Ecto neural progenitor cell (in vitro differentiated cells): ENCODE measurements at places on chromosomes 13 and 19.

GRCh38 chr13:99749271-99750019 lies 222.1 kb downstream of the ZIC5 start:
- no peak for DNase-seq

- no peak for DNase-seq
These were observed 112.1 kb downstream of the ZNF737 start for GRCh38 chr19:20453425-20453935.

DNA sequence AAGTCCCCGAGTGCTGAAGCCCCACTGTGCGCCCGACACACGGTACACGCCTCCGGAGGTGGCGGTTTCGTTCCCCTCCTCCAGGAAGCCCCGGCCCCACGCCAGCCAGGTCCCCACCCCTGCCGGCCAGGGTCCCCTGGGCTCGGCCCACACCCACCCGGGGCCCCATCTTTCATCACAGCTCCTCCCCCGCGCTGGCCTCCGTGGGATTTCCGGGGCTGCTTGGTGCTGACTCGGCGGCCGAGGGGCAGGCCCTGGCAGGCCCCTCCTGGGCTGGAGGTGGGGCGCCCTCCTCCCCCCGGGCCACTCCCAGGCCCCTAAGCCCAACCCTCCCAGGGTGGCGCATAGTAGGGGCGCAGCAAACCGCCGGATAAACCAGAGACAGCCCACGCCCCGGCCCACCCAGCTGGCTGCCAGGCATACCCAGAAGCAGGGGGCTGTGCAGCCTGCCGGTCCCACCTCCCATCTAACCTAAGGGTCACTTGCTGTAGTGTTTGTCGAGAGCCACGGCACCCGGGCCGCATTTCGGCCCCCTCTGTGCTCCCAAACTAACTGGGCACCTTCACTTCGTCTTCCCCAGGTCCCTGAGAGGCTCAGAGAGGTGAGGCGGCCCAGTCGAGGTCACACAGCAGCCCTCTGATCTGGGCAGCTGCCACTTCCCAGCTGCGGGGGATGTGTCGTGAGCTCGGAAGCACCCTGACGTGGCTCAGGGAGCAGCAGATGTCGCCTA lies 6.6 kb downstream of the ZBTB7A start:
- DNase-seq = no peak

GRCh38 chr19:1481224-1481892 lies 2.3 kb upstream of the C19orf25 start:
- DNase-seq = no peak

- no peak for DNase-seq
These were observed 1.2 kb downstream of the POLR2E start for GRCh38 chr19:1093811-1094553.

DNA sequence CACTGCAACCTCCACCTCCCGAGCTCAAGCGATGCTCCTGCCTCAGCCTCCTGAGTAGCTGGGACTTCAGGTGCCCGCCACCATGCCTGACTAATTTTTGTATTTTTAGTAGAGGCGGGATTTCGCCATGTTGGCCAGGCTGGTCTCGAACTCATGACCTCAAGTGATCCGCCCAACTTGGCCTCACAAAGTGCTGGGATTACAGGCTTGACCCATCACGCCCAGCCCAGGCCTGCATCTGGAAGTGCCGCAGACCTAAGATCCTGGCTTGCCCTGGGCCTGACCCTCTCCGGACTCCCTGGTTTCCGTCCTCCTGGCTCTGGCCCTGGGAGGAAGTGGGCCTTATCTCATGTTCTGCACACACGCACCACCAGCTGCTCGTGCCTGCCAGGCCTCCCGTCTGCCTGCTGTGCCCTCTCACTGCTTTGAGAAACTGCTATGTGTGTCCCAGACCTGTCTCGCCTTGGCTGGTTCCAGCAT lies 4.7 kb upstream of the PTGIR start:
- DNase-seq = no peak

DNA sequence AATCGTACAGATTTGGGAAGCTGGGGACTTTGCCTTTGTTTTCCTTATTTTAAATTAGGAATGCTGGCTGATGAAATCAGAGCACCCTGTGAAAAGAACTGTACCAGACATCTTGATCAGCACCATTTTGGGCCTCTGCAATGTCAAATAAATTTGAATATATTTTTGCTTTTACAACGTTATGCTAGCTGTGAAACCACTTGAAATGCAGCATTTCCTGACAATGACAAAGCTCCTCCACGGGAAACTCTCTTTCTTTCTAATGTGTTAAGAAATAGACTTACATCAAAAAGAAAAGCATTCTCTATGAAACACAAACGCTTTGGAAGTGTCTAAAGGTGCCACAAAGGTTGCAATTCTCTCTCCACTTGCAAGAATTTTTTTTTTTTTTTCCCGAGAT lies 47.1 kb upstream of the MAP3K10 start:
- DNase-seq = no peak

- DNase-seq = no peak
These were observed 12.8 kb downstream of the LILRA1 start for GRCh38 chr19:54606230-54606629.

DNA sequence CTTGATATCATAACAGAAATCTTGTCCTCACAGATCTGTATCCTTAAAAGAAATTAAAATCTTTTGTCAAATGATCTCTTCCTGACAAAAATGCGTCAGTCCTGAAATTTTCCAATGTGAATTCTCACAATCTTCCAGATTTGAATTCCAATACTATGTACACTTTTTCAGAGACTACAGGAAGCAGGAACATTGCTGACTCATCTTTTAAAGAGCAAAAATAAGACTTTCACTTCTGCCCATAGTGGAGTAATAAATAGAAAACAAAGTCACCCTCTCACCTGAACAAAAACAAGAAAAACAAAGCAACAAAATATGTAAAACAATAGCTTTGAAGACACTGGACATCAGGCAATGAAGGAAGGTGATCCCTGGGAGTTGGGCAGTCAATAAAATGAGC lies 167.0 kb upstream of the IPO5 start:
- no peak for DNase-seq

GRCh38 chr13:33379608-33380007 lies 94.1 kb upstream of the STARD13 start:
- DNase-seq = no peak

- DNase-seq = no peak
These were observed at the start of gene SMIM24 for GRCh38 chr19:3480383-3481091. Gene SMIM24, minus strand, starts transcription at chr19:3480525. Its CDS starts 62 bp downstream, at chr19:3480463.

DNA sequence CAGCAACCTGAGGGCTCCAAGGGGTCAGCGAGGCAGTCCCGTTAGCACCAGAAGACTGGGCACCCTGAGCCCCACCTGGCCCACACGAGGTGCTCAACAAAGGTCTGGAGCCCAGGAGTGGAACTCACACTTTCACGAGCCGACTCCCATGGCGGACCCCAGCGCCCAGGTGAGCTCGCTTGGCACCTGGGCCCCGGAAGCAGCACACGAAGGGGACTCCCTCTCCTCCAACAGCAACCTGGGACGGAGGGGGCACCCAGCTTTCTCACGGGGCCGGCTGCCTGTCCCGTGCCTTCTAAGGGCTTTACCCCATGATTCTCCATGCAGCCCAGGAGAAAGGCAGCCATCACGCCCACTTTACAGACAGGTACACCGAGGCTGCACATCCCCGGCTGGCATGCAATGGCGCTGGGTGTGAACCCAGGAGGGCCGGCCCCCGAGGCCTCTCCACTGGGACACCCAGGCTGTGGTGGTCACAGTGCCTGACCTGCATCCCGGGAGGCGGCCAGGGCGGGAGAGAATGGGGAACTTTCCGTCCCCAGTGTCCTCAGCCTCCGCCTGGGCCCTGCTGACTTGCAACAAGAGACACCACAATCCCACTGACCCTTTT lies 5.0 kb downstream of the PIP5K1C start:
- DNase-seq = no peak

- no peak for DNase-seq
These were observed 46.7 kb downstream of the ZNF729 start for GRCh38 chr19:22332924-22333323.

- DNase-seq = no peak
These were observed 91.1 kb downstream of the STOML3 start for GRCh38 chr13:38899571-38899970.

DNA sequence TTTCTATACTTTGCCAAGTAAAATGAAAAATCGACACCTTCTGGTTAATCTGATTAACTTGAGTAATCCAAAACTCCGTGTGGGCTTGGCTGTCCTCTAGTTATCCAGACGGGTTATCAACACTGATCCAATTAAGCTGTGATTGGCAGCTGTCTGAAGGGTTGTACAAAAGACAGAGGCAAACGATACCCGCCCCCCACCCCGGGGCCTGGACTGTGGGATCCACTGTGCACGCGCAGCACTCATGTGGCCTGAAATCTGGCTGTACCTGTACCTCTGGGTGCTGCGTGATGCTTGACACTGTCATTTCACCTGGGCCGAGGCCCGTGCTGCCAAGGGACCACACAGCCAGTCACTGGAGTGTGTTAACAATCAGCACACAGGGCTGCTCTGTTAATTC lies 53.5 kb downstream of the COL4A2 start:
- DNase-seq = no peak

- no peak for DNase-seq
These were observed 5.9 kb upstream of the S1PR5 start for GRCh38 chr19:10523135-10523636.

DNA sequence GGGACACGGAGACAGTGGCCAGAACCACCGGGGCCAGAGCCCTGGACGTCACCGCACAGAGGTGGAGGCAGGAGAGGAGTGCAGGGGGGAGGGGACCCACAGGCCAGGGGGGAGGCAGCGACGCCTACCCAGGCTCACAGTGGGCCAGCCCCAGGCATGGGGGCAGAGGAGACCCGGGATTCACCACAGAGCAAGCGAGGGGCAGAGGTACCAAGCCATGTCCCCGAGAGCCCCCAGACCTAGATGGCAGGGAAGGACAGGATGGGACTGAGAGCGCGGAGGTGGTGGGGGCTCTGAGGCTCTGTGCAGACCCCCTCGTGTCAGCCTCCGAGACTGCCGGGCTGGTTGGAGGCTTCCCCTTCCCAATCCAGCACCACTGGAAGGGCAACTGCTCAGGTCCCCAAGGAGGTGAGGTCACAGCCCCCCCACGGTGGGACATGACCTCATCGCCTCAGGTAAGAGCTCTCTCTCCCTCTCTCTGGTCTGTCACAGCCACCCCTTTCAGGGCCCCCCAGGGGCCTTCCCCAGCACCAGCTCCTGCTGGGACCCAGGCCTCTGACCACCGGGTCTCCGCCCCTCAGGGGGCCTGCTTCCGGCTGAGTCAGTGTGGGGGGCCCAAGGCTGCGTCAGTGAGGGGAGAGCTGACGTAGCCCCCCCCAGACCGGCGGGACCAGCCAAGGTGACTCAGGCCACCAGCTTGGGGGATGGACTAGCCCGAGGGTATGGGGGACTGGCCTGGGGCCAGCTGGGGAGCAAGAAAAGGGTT lies 2.2 kb upstream of the IL11 start:
- DNase-seq = no peak

DNA sequence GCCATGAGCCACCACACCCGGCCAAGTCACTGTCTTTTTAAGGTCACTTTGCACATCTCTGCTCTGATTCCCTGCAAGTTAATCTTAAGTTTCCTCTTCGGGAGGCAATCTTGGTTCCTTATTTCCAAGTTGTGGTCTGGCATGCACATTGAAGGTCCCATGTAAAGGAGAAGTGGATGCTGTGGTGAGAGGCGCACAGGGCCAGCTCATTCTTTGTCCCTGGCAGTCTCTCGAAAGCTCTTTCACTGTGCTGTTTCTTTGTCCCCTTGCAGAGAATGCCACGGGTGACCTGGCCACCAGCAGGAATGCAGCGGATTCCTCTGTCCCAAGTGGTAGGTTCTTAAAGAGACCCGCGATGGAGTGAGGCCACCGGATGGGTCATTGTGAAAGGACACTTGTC lies 16.4 kb upstream of the C19orf33 start:
- no peak for DNase-seq

GRCh38 chr19:1363599-1363998 lies 20.1 kb upstream of the NDUFS7 start:
- DNase-seq = no peak

DNA sequence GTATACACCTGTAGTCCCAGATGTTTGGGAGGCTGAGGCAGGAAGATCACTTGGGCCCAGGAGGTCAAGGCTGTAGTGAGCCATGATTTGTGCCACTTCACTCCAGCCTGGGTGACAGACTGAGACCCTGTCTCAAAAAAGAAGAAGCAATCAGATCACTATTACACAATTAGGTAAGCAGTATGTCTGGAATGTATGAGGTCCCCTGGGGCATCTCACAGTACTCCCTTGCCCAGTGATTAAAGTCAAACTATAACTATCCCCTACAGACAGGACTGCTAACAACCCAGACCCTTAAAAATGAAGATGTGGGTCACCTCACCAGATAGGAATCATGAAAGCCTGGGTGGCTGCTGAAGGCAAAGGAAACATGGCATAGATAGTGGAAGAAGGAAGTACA lies 9.4 kb upstream of the PAN3 start:
- DNase-seq = no peak

DNA sequence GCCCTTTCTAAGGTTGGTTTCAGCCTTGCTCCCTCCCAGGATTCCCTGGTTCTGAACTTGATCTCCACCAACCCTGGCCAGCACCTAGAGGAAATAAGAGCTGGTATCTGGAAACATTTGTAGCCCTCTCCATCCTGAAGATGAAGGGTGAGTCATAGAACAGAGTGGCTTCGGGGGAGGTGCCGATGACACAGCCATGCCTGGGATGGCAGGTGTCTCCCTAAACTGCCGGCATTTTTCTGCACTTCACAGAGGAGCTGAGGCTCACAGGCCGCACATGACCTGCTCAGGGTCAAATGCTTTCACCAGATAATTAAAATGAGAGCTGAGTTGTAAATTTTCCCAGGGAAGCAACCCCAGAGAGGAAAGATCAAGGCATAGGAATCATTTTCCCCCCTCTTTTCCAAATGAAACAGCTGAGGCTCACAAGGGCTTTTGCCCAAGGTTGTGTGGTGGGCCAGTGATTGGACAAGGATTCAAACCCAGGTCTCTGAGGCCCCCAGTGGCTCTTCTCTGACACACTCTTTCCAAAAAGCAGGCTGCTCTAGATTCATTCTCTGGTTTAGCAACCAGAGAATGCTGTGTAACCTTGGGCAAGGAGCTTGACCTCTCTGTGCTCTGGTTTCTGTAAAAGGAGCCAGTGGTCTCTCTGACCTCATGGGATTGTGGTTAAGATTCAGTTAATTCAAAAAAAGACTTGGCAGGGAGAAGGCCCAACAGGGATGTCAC lies 1.2 kb upstream of the SLC25A42 start:
- DNase-seq = no peak

GRCh38 chr13:102035969-102036368 lies 365.9 kb downstream of the FGF14 start:
- no peak for DNase-seq

DNA sequence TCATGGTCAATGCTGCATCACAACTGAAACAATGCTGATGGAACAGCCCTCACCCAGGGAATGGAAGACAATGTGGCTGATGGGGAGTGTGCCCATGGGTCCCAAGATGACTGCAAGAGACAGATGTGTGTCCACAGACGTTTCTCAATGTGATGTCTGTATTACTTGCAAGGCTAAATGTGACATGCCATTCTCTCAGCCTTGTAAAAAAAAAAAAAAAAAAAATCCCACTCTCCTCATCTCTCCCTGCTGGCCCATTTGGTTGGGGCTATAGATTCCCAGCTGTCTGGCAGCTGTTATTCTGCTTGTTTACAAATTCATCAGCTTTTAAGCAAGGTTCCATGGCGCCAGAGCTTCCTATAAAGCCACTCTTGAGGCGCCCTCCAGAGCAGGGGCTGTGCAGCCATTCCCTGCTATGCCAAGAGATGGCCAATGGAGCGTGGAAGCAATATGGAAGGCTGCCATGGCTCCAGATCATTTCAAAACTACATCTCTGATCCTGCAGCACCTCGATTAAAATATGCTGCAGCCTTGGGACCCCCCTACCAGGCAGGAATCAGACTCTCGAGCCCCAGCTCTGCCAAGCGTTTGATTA lies 294.8 kb downstream of the FOXO1 start:
- no peak for DNase-seq
